Sciatic nerve (tissue), 2 donors: ENCODE measurements at places on chromosomes 1 and 21.

- no peak for DNase-seq
Measured at GRCh38 chr1:55156608-55157007, 58.6 kb downstream of the USP24 start.

- no peak for DNase-seq
Measured at GRCh38 chr1:216884614-216885229, 161.5 kb upstream of the ESRRG start.

- DNase-seq, result no peak
Measured at GRCh38 chr1:11455967-11456570, 22.9 kb upstream of the DISP3 start.

- DNase-seq, result no peak
Measured at GRCh38 chr1:15627343-15627988, 10.2 kb downstream of the DDI2 start.
